Stimulated activated CD4-positive, alpha-beta T cell treated with anti-CD3 and anti-CD28 coated beads, Interleukin-15, amount 100 ng/mL, for 1 hour (primary cell): ENCODE measurements at places on chromosomes 11 and 22.

DNA sequence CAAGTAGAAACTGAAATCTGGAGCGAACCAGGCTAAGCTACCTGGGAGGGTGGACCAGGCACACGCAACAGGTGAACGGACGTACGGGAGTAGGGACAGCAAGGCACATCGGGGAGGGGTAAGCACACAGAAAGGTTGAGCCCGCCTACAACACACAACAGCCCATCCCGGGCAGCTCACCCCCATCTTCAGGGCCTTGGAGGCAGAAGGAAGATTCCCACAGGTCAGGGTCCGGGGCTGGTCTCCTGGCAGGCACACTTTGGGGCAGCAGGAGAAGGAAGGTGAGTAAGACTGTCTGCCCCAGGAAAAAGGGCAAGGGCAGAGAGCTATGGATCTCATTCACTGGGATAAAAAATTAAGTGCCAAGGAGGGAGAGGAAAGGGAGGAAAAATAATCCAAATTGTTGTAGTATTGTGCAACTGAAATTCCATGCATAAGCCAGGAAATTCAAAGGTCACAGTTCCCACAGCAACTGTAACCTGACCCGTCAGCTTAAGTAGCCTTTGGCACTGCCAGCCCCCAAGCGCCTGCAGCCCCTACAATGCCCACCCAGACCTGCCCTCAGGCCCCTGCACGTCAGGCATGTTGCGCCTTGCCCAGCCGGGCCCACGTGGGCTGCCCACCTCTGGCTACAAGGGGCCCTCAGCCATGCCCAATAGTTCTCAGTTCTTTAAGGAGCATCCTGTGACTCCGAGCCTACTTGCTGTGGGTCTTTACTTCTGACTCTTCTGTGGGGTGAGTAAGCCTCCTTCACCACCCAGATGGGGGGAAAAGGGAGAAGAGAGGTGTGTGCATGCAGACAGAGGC lies 51.8 kb downstream of the MICAL3 start:
- DNase-seq = no peak

GRCh38 chr11:2815762-2816496 lies 69.6 kb downstream of the CDKN1C start:
- no peak for DNase-seq

DNA sequence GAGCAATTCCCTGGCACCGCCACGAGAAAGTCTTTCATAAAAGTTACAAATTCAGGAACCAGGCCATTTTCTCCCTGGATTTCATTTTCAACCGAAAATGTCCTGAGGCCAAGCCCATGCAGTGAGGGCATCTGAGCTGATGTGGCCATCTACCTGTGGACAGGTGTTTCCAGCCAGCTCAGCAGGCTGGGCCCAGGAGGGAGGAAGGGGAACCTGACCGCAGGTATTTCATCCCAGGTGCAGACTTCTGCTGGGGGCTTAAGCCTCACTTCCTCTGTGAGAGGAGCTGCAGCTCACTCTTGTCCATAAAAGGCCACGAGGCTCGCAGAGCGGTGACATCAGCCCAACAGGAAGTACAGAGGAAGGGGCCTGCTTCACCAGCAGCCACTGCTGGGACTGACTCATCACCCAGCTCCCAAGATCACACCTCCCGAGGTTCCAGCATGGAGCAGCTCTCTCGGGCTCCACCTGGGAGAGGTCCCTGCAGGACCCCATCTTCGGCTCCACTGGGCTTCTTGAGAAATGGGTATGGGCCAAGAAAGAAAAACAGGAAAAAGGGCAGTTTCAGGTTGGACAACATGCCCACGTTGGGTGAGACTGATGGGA lies 56.4 kb downstream of the MYH9 start:
- peak; percentile 68 for DNase-seq

- DNase-seq = no peak
Measured at GRCh38 chr11:119205080-119205479, 1.1 kb upstream of the CBL start.

GRCh38 chr22:50313600-50313999 lies 6.2 kb upstream of the PLXNB2 start:
- DNase-seq = no peak

- DNase-seq = no peak
Measured at GRCh38 chr11:6667733-6668374, 12.2 kb upstream of the DCHS1 start.

DNA sequence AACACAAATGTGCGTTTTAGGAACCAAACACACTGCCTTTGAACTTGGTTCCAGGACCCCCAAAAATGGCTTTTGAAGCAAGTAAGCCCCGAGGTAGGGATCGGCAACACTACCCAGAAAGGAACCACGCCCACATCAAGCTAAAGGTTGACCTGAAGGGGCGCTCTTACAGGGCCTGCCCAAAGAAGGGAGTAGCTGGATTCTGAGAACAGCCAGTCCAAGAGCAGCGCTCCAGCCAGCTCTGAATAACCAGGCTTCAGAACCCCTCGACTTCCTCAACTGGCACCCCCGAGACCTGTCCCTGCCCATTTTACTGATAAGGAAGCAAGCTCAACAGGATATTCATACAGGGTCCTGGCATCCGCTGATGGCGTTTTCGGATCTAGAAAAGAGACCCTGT lies 18.9 kb upstream of the MOB2 start:
- DNase-seq = no peak

GRCh38 chr11:128346804-128347203 lies 240.6 kb downstream of the ETS1 start:
- DNase-seq = no peak

- no peak for DNase-seq
Measured at GRCh38 chr11:78428266-78428636, 10.6 kb upstream of the GAB2 start.

DNA sequence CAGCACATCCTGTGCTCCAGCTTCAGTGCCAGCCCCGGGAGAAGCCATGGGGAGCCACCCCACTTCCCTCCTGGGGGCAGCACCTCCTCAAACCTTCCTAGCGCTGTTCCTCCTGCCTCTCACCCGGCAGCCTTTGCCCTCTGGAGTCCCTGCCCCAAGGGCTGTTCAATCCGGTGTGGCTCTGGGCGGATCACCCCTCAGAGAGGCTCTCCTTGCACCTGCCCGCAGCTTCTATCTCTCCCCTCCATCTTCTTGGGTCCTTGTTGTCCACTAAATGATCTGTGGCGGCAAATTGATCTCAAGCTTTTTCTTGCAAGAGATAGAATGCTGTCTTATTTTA lies 18.1 kb upstream of the CDKN1C start:
- no peak for DNase-seq

GRCh38 chr11:45024316-45024715 lies 73.6 kb upstream of the TP53I11 start:
- DNase-seq = no peak

DNA sequence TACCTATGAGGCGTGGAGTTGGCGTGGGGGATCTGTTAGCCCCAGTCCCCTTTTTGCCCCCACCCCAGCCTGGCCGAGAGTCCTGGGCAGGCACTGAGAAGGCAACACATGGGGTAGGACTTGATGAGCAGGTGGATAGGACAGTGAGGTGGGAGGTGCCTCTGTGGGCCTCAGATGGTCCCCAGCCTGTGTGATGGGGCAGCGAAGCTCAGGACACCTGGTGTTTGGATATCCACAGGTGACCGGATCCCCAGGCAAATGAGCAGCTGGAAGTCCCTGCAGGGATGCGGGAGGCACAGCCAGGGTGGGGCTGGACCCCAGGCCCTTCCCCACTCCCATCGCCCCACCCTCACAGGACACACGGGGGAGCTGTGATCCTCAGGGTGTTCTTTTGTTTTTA lies 9.7 kb downstream of the FBLN1 start:
- no peak for DNase-seq

- no peak for DNase-seq
Measured at GRCh38 chr22:38837414-38837928, 6.4 kb downstream of the NPTXR start.

DNA sequence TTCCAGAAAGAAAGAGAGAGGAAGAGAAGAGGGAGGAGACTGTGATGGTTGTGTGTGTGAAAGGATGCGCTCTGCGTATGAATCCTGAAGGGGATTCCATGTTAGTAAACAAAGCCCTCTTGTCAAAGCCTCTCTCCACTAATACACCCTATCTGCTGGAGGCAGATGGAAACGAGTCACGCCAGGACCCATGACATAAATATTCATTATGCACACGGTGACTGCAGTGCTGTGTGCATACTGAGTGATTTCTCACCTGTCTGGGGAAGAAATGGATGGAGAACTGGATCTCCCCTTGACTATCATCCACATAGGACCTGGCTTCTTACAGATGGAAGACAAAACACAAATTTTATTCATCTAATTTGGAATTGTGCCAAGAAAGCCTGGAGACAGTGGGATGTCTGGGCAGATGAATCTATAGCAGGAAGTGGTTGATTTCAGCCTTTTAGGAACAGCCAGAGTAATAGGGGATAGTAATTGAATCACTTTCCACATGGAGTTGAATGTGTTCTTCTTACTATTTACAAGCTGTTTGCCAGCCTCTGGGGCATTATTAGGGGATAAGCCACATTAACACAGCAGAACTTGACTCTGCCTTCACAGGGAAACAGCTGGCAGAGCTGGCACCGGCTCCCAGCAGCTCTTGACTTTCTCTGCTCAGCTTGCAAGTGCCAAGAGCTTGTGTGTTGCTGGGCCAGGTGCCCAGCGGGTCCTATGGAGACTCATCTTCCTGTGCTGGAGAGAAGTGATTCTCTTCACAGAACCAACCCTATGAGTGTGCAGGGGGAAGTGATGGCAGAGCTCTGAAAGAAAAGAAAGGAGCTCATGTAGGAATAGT lies 9.0 kb downstream of the MTNR1B start:
- no peak for DNase-seq

DNA sequence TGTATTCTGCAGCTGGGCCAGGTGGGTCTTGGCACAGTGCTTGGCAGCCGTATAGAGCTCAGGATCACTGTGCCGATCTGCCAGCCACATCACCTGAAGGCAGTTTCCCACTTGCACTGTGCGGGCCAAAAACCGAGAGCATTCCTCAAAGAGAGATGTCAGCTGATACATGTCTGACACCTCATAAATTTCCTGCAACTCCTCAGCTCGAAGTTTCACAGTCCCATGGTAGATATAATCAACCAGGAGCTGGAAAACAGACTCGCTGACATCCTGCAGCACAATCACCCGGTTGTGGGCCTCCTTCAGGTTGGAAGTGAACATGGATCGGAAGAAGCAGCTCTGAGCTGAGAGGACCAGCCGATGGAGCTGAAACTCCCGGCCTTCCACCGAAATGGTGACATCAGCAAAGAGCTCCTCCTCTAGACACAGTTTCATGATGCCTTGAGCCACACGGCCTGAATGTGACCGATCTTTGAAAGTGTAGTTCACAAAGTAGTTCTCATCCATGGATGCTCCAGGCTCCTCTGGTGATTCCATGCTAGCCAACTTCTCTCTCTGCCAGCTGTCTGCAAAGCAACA lies 1.2 kb downstream of the KBTBD4 start:
- no peak for DNase-seq

DNA sequence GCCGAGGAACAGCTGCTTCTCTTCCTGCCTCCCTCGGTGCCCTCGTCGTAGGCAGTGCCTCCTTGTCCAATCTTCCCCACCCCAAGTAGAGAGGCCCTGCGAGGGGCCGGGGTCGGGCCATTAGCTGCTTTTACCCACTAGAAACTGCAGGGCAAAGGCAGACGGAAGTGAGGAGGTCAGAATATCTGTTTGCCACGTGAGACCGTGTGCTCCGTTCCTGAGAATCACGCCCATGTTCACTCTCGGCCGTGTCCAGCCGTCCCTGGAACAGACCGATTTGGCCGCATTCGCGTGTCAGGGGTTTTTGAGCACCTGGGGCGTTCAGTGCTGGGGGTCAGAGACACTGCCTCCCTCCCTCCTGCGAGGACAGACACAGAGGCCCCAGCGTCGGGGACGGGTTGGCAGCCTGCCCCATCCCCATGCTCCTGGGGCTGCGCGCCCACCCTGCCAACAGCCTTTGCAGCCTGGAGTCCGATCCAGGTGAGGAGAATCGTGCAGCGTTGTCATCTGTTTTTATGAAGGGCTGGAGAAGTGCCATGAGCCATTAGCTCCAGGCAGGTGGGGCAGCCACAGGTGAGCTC lies 982.2 kb downstream of the BRD1 start:
- DNase-seq = no peak

- no peak for DNase-seq
Measured at GRCh38 chr11:78190871-78191538, 2.3 kb downstream of the USP35 start.

DNA sequence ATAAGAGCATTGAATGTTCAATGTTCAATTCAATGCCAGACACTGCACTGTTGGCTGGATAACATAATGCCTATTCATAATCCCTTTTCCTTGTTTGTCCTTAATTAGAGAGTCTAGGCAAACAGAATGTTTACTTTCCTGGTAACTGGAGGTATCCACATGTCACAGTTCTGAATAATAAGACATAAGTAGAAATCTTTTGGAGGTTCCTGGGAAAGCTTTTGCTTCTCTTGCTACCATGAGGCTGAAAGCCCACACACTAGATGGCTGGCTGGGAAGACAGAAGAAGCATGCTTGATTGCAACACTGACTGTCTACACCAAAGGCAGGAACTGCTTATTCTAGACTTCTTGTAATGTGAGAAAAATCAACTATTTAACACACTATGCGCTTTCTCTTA lies 79.5 kb downstream of the GAB2 start:
- DNase-seq = no peak

DNA sequence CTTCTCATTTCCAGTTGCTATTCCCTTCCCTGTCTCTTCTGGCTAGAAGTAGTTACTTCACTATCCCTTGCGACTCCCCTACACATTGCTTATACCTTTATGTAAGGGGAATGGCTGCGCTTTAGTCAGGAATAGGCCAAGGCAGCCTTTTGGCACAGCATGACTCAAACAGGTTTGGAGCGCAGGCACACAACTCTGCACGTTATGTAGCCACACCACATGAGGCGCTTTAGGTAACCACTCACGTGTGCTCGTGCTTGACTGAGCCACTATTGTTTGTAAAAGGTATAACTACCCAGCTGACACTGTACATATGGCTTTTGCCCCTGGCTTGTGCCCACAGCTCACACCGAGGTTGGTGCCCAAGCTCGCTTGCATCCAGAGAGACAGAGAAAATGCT lies 46.7 kb upstream of the LIPT2 start:
- no peak for DNase-seq

DNA sequence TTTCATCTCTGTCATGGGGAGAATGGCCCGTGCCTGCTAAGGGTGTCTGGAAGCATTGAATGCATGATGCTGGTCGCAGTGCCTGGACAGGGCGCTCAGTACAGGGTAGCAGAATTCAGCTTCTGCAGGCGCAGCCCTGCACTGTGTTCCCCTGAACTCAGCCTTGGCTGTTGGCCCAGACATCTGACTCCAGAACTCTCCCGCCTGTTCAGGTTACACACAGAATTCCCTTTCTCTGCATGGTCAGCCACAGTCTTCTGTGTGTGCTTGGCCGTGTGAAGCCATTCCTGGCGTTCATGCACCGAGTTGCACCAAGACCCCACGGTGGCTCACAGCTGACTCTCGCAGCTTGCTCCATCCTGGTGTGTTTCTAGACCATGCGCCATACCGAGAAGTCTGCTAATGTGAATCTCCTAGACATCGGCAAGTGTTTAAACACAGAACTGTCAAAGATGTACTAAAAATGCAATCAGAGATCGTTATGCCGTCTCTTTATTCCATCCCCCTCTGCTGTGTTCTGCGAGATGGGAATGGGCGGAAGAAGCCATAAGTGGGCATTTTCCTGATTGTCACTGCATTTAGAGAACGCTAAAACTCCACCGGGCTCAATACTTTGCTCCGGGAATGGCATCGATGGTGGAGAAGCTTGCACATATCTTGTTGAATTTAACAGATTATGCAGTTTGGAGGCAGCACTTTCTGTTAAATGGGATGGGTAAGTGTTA lies 55.6 kb downstream of the MPPED1 start:
- DNase-seq = no peak

- no peak for DNase-seq
Measured at GRCh38 chr11:77167791-77168190, 39.7 kb downstream of the MYO7A start.
